ENCODE measurements at places on chromosomes 4 and X. TPM values are rescaled to one million over a fixed set of nuclear protein-coding genes. Genes with fewer than 3 reads are reported as not detected.

DNA sequence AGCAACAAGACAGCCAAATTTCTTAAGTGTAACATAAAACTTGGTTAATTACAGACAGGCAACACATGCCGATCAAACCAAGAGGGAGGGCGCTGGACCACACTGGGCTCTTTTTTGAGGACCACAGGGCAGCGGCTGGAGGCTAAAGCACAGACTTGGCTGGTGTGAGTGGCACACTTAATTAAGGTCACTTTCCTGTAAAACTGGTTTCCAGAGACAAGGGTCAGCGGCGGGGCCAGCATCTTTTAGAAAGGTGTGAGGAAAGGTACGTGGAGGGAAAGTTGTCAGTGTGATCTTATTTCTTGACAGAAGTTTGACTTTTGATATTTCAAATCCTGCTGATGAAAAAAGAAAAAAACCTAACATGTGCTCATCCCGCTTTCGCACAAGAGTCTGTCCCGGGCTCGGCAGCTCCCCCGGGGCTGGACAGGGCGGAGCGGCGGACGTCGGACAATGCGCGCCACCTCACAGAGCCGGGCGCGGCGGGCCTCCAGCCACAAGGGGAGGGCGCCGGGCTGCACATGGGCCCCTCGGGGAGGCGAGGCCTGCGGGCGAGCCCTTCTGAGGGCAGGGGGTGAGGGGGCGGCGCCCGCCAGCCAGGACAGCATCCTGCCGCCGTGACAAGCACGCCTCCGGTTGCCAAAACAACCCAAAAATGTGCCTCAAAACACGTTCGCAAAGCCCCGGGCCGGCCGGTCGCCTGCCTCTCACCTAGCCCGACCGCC lies 660 bp upstream of the HSPA4L start:
- no peak for DNase-seq

Gene ETDB
- total RNA-seq, result not detected

GRCh38 chr4:44256414-44256813 lies 192.2 kb downstream of the KCTD8 start:
- no peak for DNase-seq

DNA sequence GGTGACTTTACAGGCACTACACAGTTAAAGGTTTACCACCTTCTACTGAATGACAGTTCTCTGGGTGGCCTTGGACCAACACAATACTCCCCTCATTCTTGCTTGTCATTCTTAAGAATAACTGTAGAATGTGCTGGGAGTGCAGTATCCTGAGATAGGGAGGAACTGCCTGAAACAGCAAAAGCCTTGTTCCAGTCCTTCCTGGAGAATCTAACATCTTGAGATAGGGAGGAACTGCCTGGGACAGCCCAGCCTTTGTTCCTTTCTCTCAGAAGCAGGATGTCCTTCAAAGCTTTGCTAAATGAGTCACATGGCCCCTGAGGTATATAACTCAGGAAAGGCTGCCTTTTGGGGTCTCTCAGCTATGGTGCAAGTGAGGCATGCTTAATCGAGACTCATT lies 145.7 kb upstream of the MBNL3 start:
- DNase-seq, result no peak

DNA sequence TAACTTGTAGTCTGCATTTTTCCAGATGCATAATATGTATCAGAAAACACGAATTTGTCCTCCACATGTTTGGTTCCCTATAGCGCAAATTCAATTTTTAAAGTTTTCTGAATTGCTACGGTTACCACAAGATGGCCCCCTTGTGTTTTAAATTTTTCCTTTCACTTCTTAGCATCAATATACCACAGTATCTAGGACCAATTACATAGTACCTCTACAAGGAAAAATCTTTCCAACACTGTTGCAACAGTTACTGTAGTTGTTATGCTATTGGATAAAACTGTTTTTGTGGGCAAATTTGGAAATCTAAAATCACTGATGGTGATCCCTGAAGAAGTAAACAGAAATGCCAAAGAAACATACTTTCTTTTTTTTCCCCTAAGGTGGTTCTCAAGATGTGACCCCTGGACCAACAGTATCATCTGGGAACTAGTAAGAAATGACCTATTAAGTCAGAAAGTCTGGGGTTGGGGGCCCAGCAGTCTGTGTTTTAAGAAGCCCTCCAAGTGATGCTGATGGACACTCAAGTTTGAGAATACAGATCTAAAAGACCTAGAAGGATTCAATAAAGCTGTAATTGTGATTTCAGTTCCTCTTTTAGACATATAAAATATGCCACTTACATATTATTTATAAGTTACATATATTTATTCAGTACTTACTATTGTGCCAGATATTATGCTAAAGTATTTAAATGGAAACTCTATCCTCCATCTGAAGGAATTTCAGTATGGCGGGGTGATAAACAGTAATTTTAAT lies 3.1 kb downstream of the ZGRF1 start:
- no peak for DNase-seq

- DNase-seq, result no peak
Observed at GRCh38 chr4:102564399-102565059, 63.4 kb downstream of the NFKB1 start.

Data from urinary bladder (tissue), 4 donors.